Stimulated activated CD4-positive, alpha-beta T cell treated with anti-CD3 and anti-CD28 coated beads, Interleukin-2, amount 100 ng/mL, for 24 hours (primary cell): ENCODE measurements at places on chromosomes 4 and X.

GRCh38 chr4:114249976-114250375 lies 270.5 kb upstream of the ARSJ start:
- DNase-seq = no peak

- no peak for DNase-seq
These were observed 4.5 kb upstream of the FGF16 start for GRCh38 chrX:77442728-77443127.

GRCh38 chr4:76624931-76625715 lies 190.1 kb downstream of the SHROOM3 start:
- DNase-seq = no peak

GRCh38 chrX:120751683-120752082 lies 121.8 kb upstream of the C1GALT1C1 start:
- DNase-seq = no peak

- no peak for DNase-seq
These were observed 138.0 kb downstream of the SHOX start for GRCh38 chrX:768596-768995.

- DNase-seq = no peak
These were observed 16.8 kb downstream of the BANK1 start for GRCh38 chr4:101807351-101807750.
